Stimulated activated CD4-positive, alpha-beta T cell treated with anti-CD3 and anti-CD28 coated beads, Interleukin-2, amount 100 ng/mL, for 48 hours (primary cell): ENCODE measurements at places on chromosomes 16 and 17.

DNA sequence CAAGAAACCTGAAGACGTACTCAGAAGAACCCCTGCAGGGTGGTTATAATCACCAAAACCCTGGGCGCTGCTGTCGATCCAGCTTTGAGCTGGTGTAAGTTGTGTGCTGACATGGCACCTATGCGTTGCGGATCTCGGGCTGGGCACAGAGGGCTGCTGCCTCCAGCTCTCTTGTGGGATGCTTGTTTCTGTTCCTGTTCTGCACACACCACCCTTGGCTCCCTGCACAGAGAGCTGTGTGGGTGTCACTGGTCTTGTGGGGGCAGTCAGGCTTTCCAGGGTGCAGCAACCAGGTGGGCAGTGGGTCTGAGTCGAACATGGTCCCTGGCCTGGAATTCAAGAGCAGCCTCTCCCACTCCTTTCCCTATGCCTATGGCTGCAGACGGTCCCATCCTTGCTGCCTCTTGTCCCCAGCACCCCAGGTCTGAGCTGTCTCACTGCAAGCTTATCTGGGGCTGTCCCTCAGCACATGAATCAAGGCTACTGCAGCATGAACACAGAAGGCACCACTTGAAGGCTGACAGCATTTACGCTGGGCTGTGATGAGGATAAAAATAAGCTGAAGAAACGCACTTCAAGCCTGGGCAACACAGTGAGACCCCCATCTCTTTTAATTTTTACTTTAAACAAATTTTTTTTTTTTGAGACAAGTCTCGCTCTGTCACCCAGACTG, 20.1 kb downstream of the ZNF276 start:
- no peak for DNase-seq

GRCh38 chr17:43578699-43579565, 32.8 kb upstream of the ETV4 start:
- DNase-seq = peak; percentile 7

- DNase-seq = peak; percentile 50
These were observed 11.5 kb upstream of the PRSS54 start for GRCh38 chr16:58306327-58306726.

DNA sequence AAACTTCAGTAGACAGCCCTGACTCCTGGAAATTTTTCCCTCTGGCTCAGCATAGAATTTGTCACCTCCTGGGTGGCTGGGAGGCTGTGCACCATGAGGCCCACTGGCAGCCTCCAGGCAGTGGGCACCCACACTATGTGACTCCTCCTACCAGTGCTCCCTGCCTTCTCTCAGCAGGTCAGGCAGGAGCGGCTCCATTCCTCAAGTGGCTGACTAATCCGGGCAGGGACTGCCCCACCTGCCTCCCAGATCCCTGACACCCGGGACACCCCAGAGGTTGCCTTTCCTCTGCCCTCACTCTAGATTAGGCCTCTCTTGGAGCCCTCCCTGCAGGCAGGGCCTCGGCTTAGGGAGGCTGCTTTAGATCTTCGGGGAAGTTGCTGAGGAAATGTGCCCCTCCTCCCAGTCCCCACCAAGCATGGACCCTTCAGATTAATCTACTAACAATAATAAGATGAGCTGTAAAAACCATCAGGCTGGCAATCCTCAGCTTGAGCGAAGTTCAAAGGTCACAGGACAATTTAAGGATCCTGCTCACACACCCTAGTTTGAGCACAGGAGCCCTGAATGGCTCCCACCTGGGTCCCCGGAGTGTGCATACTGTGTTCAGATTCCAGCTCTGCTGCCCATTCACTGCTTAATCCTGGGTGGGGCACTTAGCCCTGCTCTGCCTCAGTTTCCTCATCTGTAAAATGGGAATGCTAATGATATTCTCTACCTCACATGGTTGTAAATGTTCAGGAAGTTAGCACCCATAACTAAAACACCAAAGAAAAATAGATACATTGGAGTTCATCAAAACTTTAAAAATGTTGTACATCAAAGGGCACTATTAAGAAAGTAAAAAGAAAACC, 10.0 kb upstream of the MYCBPAP start:
- no peak for DNase-seq

DNA sequence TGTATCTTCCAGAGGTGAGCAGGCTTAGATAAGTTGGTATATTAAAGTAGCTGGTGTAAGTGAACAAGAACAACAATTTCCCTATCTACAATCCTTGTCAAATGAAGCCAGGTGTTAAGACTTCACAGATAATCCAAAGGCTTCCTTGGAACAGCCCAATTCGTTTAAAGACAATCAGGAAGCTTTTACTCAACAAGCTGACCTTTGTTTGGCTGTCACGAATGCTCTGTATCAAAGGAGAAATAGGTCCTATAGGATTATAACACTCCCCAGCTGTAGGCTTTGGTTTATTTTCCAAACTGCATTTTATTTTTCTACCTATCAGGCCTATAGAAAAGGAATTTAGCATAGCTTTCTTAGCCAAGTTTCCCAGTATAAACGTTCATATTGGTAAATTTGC, 766.5 kb upstream of the GOT2 start:
- DNase-seq = no peak

DNA sequence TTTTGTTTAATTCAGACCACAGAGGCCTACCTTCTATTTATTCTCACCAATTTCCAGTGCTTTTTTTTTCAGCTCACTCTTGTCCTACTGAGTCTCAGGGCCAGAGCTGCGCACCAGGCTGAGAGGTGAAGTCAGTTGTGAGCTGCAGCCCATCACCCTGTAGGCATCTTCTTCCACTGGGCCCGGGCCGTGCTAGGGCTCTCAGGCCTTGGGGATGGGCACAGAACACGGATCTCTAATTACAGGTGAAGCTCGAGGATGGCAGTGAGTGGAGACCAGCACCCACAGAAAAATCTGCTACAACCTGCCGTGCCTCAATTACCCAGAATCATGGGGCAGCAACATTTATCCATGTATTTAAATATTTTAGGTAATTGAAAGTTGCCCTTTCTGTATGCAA, 82.1 kb downstream of the IRX5 start:
- DNase-seq = no peak

DNA sequence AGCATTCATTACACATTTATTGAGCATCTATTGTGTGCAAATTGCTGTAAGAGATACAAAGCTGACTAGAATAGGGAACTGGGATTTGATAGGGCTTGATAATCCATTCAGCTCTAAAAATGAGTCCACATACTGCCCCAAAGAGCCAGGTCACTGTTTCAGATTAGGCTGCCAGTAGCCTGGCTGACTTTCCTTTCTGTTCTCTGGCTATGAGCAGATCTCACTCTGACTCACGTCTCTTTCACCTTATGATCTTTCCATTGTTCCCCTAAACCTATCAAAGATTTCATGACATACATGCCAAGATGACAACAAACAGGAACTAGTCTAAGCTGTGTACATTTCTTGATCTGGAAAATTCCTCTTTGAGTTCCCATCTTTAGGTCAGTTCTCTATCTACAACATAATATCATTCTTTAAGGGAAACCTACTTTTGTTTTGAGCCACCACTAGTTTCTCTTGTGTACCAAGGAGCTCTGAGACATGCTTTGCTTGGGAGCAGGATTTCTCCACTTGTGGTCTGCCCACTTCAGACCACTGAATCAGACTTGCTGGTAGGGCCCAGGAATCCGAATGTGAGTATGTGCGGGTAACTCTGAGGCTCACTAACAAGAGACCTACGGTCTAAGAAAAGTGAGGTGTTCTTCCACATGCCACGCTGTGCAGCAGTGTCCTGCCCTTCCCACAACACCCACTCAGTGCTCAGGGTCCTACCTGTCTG, 40.9 kb upstream of the ICAM2 start:
- DNase-seq = no peak

GRCh38 chr17:50027881-50028735, 27.8 kb upstream of the ITGA3 start:
- no peak for DNase-seq

DNA sequence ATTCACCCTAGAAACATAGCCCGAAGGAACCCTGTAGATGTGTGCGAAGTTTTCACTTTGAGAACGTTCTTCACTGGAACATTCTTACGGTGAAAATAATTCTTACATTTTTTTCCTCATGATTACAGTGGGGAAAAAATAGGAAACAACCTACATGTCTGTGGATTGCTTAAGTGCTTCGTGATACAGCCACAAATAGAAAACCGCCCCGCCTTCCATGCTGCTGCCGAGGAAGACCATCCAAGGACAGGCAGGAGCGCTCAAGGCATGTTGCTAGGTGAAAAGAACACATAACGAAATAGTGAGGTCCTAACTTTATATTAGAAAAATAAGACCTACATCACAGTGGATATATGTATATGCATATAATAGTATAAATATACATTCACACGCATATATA, 78.8 kb downstream of the BMERB1 start:
- no peak for DNase-seq

GRCh38 chr17:9004132-9004960, 17.0 kb upstream of the NTN1 start:
- no peak for DNase-seq

DNA sequence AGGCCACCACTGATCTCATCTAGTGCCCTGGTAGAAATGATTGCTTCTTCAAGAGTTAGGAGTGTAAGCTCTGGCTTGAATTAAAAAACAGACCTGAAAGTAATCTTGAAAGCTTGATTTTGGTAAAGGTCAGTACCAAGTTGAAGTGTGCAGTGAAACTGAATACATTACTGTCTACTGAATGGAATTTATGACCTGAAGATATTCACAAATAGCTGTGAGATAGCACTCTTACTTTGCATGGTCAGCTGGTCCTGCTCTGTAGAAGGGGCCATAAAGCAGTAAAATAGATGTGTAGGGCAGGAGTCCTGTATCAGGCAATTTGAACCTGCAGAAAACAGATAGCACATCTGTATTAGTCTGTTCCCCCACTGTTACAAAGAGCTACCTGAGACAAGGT, 78.6 kb downstream of the MYH13 start:
- DNase-seq = no peak

- DNase-seq = no peak
These were observed 1.5 kb upstream of the PCYT2 start for GRCh38 chr17:81912441-81913309.
